NCI-H187 treated with DMSO at 0.1 percent for 48 hours (cell line): ENCODE measurements at places on chromosomes 3 and 15.

DNA sequence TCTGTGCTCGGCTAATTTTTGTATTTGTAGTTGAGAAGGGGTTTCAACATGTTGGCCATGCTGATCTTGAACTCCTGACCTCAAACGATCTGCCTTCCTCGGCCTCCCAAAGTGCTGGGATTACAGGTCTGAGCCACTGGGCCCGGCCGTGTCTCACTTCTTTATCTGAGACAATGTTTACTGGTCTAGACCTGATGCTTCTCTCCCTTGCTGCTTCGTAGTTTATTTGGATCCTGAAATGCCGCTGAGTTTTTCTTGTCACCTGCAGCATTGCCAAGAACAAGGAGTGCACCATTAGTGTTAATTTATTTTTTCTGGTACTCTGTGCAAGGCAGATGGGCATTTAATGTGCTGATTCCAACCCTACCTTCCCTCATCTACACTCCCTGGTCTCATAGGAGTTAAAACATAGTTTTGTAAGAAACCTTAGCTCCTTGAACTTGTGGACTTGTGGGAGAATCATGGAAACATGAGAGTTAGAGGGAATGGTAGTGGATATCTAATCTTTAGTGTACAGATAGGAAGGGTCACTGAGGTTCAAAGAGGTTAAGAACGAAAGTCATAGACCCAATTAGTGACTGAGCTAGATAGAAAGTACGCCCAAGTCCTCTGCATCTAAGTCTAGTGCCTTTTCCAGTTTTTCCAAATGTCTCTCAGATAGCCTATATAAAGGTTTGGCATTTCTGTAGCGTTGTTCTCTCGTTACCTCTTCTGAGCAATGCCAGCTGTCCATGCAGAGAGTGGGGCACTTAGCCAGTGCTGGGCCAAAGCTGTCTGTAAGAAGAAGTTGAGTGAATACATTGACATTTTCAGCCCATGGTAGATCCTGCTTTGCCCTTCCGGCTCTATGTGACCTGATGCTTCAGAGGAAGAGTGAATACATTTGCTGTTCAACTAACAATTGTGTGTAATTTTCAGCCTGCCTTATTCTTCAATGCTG is 244.1 kb downstream of the LPP start:
- DNase-seq = no peak

DNA sequence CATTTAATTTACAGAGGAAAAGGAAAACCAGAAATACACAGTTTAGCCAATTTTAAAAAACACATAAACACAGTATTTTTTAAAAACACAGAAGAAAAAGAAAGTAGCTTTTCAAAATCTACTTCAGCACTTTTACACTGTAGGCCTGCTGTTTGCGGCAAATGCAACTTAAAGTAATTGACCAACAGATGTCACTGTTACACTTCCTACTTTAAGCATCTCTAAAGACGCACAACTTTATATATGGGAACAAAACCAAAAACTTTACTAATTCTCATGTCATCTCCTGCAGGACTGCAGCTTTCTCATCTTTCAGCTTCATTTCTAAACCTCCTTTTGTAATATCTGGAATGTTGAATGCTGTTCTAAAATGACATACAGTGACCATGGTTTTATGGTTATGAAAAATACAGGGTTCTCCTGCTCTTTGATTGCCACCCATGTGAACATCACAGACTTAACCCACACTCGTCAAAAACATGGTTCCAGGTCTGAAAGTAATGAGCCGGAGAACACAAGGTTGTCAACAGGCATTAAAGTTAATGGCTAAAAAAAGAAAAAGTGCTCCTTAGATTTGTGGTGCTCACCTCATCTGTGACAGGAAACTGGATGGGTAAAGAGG is 107.9 kb downstream of the FMN1 start:
- no peak for DNase-seq

DNA sequence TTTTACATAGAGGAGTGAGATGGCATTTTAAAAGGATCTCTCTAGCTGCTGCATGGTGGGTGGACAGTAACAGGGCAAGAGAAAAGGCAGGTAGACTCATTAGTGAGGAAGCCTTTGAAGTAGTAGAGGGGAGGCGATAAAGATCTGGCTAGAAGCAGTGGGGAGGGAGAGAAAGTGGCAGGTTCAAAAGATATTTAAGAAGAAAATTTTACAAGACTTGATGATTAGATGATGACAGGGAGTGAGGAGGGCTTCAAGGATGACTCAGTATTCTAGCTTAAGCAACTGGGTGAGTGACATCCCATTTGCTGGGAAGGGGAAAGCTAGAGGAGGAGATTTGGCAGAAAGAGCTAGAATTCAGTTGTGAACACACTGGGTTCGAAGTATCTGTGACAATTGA is 3.8 kb upstream of the BRPF1 start:
- DNase-seq = no peak

GRCh38 chr3:1855841-1856240 is 242.8 kb upstream of the CNTN4 start:
- no peak for DNase-seq

- no peak for DNase-seq
Observed at GRCh38 chr15:79496838-79497237, 64.7 kb downstream of the MINAR1 start.

DNA sequence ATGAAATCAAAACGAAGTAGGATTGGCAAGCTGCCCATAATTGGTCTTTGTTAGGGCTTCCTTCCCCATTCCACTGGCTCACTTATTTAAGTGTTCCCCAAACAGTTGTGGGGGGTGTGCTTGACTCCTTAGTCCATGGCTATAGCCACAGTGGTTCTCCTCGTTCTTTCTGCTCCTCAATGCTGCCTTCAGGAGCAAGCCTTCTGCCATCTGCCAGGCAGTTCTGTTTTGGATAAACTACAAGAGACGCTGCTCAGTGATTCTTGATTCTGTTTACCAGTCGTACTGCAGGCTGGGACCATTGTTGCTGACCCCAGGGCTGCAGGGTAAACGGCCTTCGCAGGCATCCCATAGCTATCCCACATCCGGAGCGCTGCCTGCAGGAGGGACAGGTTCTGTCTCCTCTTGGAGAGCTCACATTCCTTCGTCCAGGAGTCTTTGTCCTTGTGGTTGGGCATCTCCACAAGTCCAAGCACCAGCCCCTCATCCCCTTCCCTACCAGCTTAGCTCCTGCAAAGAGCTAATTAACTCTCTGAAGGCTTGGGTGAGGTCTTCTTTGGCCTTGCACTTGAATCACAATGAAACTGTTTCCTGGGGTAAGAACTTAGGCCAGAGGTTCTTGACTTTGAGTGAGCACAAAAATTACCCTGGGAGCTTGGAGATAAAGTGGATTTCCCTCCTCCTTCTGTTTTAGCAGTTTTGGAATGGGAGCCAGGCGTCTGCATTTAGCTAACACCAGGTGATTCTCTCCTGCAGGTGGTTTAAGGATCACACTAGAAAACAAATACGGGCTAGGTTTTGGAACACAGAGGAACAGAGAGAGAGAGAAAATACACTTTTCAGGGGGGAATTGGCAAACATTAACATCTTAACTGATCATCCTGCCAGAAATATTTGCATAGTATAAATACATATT is 114.9 kb downstream of the SV2B start:
- DNase-seq = no peak

DNA sequence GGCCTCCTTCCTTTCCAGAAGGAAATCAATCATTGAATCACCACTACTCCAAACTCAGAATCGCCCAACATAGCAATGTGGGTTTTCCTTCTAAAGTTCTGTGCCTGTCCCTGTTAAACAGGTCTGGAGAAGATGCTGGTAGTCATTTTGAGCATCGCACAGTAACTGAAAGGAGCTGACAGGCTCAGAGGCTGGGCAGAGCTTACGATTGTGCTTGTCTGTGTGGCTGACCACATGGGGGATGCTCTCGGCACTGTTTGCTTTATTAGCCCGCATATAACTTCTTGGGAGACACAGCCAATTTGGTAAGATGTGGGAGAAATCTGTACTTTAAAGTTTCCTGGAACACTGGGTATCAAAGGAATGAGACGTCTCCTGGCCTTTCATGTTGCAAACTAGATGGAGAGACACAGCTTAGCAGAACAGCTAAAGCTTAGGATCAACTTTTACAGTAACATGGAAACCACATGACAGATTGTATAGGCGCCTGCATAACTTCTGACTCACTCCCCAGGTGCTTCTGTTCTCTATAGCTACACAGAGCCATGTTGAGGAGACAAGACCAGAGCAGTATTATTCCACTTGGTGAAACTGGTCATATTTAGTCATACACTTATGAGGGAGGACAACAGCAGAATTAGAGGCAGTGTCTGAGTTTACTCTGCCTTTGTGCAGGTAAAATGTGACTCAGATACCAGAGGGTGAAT is 374.1 kb downstream of the RORA start:
- no peak for DNase-seq

- no peak for DNase-seq
Observed at GRCh38 chr3:132117642-132118041, 82.8 kb upstream of the CPNE4 start.

- no peak for DNase-seq
Observed at GRCh38 chr15:46034755-46035154, 399.9 kb downstream of the SQOR start.

DNA sequence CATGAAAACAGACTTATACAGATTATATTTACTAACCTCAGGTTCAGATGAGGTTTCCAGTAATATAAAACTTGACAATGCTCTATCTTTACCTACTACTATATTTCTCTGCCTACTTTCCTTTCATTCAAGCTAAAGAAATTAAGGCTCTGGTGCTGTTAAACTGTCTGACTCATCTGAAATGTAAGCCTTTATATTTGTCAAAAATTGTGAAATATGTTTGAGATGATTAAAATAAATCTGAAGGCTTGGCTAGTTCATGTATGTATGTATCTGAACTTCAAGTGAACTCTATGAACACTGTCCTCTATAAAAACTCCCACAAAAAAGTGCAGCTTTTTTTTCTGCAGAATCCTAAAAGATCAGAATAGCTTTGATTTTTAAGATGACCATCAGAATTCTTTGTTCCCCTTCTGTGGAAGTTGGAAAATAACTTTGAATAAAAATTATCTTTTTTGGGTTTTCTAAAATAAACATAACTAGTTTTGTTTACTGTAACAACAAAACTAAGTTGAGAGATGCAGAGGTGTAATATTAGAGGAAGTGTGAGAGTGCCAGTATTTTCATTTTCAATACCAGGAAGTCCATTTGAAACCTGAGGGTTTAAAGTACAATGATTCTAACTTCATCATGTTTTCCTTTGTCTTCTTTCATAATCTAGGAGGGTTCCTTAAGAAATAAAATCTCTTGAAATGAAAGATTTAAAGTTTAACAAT is 42.2 kb downstream of the ILDR1 start:
- DNase-seq = no peak

GRCh38 chr3:172104471-172105072 is 65.2 kb downstream of the FNDC3B start:
- peak; percentile 4 for DNase-seq

GRCh38 chr15:32707436-32707835 is 10.4 kb upstream of the GREM1 start:
- no peak for DNase-seq

DNA sequence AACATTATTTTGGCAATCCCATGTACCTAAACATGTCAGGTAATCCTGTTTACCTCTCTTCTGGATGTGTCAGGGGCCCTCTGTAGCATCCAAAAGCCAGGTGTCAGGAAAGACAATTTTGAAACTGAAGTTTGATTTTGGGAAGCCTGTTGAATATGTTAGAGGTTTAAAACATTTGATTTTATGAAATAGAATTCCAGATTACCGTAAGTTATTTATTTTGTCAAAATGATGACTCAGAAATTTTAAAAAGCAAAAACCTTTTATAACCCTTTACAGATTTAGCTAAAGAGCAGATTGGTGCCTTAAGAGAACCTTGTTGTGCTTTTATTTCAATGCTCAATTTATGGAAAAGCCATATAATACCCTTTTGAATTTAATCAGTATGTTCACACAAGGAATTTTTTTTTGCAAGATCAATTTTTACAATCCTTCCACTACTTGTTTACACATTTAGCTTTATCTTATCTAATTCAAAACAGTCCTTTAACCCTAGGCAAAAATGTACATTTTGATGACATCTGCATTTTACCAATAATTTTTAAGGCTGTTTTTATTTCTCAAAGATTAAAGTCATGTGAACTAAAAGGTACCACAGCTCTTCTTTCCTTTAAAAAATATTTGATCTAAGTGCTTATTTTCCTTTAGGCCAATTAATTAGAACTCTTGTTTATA is 10.0 kb downstream of the KIF15 start:
- no peak for DNase-seq

DNA sequence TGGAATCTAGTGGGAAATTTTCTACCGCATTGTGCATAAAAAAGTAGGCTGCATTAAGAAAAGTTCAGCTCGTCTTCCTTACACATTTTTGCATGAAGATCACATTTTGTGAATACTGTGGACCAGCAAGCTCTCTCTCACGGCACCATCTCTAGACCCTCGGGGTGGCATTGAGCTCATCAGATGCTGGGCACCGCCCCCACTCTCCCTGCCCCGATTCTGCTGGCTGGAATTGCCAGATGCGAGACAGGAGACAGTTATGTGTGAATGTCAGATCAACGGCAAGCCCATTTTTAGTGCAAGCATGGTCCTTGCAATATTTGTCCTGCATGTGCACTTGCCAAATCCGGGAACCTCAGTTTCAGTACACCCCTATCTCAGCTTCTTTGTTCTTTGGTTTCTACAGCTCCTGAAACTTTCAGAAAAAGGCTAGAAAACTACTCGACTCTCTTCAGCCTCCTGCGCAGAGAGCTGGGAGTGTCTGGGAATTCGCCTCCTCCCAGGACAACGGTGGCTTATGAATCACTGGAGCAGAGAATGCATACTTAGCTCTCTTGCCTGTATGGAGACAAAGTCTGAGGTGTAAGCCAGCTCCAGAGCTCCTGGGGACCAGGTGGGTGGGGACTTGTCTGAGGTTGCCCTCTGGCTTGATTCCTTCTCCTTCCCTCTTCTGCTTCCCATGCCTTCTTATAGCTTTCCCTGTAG is 285.2 kb upstream of the ATP10A start:
- DNase-seq = no peak

DNA sequence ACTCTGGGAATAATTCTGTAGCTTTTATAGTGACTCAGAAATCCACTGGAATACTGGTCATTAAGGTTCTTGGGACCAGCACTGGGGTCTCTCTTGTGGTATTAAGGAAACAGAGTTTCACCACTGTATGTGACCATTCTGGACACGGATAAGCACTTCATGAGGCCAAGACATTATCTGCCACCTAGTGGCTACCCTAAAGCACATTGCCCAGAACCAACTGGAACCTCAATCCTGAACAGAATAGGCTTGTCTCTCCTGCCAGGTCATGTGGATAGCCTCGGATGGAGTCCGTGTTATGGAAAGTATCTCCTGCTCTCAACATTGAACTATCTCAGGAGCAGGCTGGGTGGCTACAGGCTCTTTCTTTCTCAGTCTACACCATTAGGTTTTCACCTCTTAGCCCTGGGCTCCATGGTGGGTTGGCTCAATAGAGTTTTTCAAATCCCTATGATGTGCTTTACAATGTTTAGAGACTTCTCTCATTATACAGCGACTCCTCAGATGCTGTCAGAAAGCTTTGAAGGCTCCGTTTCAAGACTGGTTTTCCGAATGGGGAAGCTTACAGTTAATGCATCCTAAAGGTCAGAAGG is 167.6 kb upstream of the ST8SIA2 start:
- DNase-seq = no peak

DNA sequence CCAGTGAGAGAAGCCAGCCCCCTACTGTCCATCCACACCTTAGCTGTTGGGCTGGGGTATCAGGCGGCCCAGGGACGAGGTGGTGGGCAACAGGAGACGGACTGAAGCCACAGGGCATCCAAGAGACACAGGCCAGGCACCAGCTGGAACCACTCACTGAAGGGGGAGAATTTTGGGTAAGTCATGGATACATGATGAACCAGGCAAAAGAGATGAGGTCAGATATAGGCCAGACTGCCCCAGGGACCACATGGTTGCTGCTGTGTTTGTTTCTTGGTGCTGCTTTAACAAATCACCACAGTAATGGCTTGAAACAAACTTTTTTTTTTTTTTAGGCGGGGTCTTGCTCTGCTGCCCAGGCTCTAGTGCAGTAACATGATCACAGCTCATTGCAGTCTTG is 66.4 kb downstream of the SEMA5B start:
- DNase-seq = no peak
